Activated CD8-positive, alpha-beta memory T cell treated with anti-CD3 and anti-CD28 coated beads, Interleukin-2, amount 50 U/mL, for 4 hours (primary cell): ENCODE measurements at places on chromosomes 6 and 20.

DNA sequence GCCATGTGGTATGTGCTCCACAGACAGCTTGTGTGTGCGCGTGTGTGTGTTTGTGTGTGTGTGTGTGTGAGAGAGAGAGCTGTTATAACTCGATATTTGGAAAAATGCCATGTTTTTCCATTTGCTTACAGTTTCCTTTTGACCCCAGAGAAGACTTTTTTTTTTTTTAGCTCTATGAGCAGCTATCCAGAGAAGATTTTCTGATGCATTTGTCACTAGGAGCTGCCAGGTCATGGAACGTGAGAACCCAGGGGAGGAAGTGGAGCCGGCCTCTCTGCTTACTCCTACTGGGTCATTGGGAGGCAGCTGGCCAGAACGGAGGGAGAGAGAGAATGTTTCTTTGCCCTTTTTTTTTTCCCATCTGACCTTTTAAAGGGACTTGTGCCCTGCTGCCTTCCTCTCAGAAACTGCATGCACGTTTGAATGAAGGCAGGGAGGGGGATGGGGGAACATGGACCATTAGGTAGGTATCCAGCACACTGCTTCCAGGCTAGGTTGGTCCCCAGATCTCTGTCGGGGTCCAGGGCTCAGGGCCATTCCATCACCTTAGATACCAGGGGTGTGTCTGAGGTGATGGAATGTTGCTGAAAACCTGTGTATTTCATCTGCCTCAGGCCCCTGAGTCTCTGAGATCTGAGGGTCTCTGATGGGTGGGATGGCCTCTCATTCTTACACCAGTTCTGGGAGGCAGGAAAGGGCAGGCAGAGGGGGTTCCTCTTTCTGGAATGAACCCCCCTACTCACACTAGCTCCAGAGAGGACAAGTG, 11.2 kb upstream of the MRPS18A start:
- DNase-seq, result no peak

GRCh38 chr20:9482180-9482579, 32.2 kb upstream of the LAMP5 start:
- no peak for DNase-seq

GRCh38 chr6:161917645-161918044, 643.8 kb upstream of the AGPAT4 start:
- no peak for DNase-seq

GRCh38 chr6:42637681-42638080, 73.9 kb downstream of the UBR2 start:
- no peak for DNase-seq

DNA sequence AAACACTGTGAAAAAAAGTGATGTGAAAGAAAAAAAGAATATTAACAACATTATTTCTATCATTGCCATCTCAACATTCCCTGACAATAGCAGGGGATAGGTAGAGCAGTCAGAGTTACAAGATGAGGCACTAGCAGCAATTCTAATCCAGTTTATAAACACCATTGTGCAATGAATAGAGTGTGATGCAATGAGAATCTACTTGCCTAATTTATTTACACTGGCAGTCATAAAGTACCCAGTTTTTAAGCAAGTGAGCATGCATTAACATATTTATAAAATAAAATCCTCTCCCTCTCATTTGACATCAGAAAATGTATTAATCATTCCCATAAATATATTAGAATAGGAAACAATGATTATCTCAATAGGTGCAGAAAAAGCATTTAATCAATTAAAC, 2.5 kb upstream of the MANEA start:
- DNase-seq, result no peak

DNA sequence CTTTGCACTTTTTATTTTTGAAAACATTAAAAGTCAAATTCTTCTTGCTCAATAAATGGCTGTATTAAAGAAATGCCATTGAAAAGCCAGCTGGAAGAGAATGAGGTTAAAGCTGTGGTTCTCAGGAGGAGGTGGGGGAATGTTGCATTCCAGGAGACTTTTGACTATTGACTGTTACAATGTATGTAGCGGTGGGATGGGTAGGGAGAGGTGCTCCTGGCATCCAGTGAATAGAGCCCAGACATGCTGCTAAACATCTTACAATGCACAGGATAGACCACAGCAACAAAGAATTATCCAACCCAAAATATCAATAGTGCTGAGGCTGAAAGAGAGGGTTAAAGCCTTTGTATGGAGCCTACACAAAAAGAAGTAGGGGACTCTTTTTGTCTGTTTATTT, 295.9 kb downstream of the NKAIN2 start:
- no peak for DNase-seq

GRCh38 chr6:137749696-137750211, 117.3 kb upstream of the TNFAIP3 start:
- no peak for DNase-seq

DNA sequence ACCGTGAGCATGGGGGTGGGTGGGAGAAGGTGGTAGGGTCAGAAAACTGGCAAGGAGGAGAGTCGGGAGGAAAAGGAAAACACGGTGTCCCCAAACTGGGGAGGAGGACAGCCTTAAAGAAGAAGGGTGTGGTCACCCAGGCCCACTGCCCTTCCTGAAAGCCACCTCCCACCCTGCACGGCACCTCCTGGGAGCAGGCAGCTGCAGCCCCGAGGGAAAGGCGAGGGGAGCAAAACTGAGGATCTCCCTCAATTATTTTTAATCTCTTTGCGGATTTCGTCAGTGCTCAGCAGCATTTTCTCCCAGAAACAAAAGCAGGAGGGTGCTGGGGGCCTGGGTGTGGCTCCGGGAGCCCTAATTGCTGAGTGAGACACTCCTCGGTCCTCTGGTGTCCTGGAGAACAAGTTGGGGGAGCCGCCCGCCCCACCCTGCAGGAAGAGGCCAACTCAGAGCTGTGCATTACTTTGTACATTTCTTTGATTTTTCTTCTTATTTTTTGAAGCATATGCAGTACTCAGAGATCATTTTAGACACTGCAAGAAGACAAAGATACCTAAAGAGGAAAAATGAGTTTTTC, 56.4 kb downstream of the RIOK1 start:
- DNase-seq, result no peak

DNA sequence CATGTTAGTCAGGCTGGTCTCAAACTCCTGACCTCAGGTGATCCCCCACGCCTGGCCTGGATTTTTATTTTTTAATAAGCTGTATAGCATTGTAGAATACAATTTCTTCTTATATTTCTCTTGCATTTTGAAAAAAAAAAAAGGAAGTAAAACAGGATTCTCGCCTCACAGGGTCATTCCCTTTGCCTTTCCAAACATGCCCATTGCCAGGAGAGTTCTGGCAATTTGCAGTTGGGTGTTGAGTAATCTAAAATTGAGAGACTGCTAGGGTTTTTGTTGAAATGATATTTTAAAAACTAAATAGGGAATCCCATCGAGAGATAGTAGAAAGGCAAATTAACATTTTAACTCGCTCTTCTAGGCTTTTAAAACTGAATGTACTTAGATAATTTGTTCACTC, 196.1 kb downstream of the JARID2 start:
- no peak for DNase-seq

GRCh38 chr6:128719786-128720185, 163.2 kb upstream of the LAMA2 start:
- no peak for DNase-seq

DNA sequence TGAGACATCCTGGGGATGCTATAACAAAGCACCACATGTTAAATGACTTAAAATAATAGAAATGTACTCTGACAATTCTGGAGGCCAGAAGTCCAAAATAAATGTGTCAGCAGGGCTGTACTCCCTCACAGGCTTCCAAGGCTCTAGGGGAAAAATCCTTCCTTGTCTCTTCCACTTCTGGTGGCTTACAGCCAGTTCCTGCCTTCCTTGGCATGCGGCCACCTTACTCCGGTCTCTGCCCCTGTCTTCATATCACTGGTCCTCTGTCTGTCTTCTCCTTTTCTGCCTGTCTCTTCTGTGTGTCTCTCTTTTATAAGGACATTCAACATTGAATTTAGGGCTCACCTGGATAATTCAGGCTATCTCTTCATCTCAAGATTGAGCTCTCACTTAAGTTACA, 155.3 kb upstream of the SYNCRIP start:
- DNase-seq, result no peak

DNA sequence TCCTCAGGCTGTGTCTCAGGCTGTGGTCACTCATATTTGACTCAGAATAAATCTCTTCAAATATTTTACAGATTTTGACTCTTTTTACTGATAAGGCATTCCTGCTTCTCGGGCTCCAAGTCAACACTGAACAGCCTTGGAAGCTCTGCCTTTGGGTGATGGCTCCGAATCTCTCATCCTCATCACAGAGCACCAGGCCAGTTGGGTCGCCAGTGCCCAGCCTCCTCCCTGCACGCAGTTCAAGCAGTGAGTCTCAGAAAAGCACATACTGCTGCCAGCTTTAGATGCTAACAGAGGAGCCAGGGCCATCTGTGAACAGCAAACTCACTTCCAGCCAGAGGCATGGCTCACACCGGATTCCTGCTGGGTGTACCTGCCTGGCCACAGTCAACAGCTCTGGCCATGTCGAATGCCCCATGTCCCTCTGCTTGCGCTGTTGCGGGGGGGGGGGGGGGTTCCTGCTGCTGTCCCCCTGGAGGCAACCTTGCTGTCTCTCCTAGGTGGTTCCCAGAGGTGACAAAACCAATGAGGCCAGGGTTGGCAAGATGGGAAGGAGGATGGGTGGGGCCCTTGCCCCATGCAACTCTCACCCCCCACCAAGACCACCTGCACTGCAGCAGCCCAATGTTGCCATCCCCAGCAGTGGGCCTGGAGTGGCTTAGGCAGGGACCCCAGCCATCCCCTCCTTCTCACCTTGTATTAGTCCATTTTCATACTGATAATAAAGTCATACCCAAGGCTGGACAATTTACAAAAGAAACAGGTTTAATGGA, 248.8 kb downstream of the ERMARD start:
- no peak for DNase-seq

- no peak for DNase-seq
These were observed 10.7 kb downstream of the OSBPL2 start for GRCh38 chr20:62248890-62249560.

- no peak for DNase-seq
These were observed 1.7 kb downstream of the SLC4A11 start for GRCh38 chr20:3237011-3237957.

DNA sequence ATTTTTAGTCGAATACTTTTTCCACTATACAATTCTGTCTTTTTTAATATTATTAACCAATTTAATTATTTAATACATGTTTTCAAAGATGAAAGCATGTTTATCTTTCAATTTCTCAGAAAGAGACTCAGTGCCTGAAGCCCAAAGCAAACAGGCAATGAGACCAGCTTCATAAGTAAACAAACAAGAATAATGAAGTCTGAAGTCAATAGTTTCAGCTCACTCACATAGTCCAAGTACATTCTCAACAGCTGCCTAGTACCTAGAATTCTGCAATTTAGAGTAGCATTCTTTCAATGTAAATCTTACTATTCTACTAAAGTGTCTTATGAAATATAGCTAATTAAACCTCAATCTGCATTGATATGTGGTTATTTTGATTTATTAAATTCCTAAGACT, 626.5 kb upstream of the NRSN1 start:
- no peak for DNase-seq
